ENCODE measurements at places on chromosomes 3 and 15. TPM values are rescaled to one million over a fixed set of nuclear protein-coding genes. Genes with fewer than 3 reads are reported as not detected.

Gene TMOD2
- 1.2 TPM for total RNA-seq

Gene ZNF774
- 1.4 TPM for total RNA-seq

Gene SLC2A2
- not detected for total RNA-seq

Gene CHL1
- total RNA-seq, result not detected

Gene HIGD1A
- 77.6 TPM for total RNA-seq

Gene ZBED2
- 0.18 TPM for total RNA-seq

Gene CATSPER2
- total RNA-seq, result 0.36 TPM

Gene NRG4
- 2.6 TPM for total RNA-seq

Gene OR5K2
- total RNA-seq, result not detected

Gene RTP4
- total RNA-seq, result not detected

Gene SHQ1
- total RNA-seq, result 17.0 TPM

Gene GABRA5
- total RNA-seq, result 103 TPM

Gene ACP3
- not detected for total RNA-seq

Gene APBA2
- total RNA-seq, result 16.6 TPM

Gene ALS2CL
- 6.7 TPM for total RNA-seq

Gene PTH1R
- 0.28 TPM for total RNA-seq

Gene WDR49
- not detected for total RNA-seq

Gene ACKR2
- total RNA-seq, result not detected

Gene TERC
- 0.93 TPM for total RNA-seq

Gene SLC51A
- not detected for total RNA-seq

Gene CFAP92
- 0.05 TPM for total RNA-seq

Gene SEMA5B
- total RNA-seq, result 0.45 TPM

Gene LRRC31
- not detected for total RNA-seq

Gene FAM219B
- total RNA-seq, result 32.3 TPM

Gene ALPK3
- total RNA-seq, result 0.28 TPM

Gene BCL2A1
- 17.4 TPM for total RNA-seq

Gene P2RY1
- 0.46 TPM for total RNA-seq

Gene BCHE
- total RNA-seq, result 1.1 TPM

Gene CRTAP
- total RNA-seq, result 310 TPM

Gene B4GALT4
- total RNA-seq, result 112 TPM

Gene PCLAF
- total RNA-seq, result 163 TPM

Gene PP2D1
- total RNA-seq, result not detected

Gene CIDEC
- 2.8 TPM for total RNA-seq

Gene GPR156
- total RNA-seq, result 0.57 TPM

Gene MESP2
- 0.62 TPM for total RNA-seq

Gene PRKCI
- total RNA-seq, result 15.8 TPM

Data from A549 treated with DMSO at 1 μM for 4 hours (cell line).